CD4-positive, alpha-beta T cell treated with Interleukin-4 for 1 hour (primary cell): ENCODE measurements at places on chromosomes 12 and 14.

DNA sequence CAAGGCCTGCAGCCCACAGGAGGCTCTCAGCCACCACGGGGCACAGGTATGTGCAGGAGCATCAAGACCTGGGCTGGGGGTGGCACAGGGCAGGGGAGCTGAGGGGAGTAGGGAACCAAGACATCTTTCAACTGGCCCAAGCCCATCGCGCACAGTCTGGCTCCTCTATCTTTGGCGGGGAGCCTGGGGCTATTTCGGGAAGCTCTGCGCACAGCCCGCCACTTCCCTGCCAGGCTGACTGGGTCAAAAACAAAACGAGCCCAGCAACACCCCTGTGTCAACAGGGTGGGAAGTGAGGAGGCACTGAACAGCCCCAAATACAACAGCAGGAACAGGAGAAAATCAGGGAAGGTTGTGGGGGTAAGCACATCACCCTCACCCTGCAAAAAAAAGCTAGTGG lies 83.9 kb downstream of the ARL6IP4 start:
- no peak for DNase-seq

DNA sequence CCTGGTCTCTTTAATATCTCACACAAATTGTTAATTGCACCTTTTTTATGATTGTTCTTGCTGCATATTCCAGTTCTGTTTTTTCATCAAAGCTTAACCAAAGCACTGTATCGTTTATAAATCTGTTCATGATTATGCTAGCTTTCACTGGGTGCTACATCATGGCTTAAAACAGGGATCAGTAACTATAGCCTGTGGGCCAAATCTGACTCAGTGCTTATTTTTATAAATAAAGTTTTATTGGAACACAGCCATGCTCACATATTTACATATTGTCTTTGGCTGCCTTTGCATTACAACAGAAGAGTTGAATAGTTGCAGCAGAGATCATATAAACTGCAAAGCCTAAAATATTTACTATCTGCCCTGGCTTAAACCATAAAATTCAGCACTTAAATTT lies 183.4 kb upstream of the NRXN3 start:
- DNase-seq: no peak

GRCh38 chr14:56487090-56487667 lies 92.4 kb upstream of the TMEM260 start:
- DNase-seq: no peak

GRCh38 chr12:39605501-39605900 lies 14.1 kb downstream of the ABCD2 start:
- DNase-seq: no peak

DNA sequence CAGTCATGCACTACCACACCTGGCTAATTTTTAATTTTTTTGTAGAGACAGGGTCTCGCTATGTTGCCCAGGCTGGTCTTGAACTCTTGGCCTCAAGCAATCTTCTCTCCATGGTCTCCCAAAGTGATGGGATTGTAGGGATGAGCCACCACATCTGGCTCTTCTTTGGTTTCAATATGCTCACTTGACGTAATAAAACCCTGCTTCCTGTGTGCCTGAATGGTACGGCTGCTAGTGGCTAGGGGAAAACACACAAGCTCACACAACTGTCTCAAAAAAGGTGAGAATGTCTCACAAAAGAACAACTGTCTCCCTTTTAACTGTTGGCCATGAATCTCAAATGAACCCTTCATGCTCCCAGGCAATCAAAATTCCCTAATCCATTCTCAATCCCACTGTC lies 15.0 kb downstream of the C1S start:
- DNase-seq: no peak

DNA sequence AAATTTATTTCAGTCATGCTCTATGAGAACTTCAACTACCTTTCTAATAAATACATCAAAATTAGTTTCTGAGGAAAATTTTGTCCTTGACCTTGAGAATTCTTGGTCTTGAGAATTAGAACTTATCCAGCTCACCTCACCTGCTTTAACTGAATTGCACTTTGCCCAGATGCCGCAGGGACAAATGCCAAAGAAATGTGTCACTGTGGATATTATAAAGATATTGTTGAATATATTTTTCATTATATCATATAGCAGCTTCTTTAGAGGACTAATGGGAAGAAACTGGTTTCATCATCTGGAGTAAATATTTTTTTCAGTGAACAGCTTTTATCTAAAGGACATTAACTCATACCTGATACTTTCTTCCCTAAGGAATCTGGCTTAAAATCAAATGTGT lies 54.1 kb downstream of the LRP6 start:
- DNase-seq: no peak

- DNase-seq: no peak
These were observed 4.1 kb downstream of the SERPINA1 start for GRCh38 chr14:94384342-94384741.

GRCh38 chr14:93115069-93115820 lies 480 bp downstream of the ITPK1 start:
- peak; percentile 88 for DNase-seq

- DNase-seq: no peak
These were observed 146.8 kb downstream of the TMTC2 start for GRCh38 chr12:82833481-82833880.

- no peak for DNase-seq
These were observed 27.8 kb upstream of the NFYB start for GRCh38 chr12:104165801-104166200.

DNA sequence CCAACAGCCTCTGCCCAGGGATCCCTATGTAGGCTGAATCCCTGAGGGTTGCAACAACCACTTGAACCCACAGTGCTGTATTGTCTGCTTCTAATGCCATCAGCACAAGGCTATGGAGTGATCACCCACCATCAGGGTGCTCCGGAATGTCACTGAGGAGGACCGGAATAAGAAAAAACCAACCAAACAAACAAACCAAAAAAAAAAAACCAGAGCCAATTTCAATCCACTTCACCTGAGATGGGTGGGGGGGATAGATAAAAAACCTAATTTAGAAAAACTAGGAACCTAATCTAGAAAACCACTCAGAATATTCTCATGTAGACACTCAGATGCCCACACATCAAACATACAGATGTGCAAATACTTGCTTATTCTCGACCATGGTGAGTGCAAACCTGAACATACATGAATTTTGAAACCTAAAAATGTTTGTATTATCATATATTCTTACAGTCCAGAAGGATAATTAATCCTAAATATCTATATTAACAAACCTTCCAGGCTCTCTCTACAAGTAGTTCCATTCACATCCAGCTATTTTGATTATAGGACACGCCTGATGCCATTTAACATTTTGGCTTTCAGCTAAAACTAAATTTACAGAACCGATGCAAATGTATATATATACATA lies 3.7 kb downstream of the TBX5 start:
- DNase-seq: no peak

DNA sequence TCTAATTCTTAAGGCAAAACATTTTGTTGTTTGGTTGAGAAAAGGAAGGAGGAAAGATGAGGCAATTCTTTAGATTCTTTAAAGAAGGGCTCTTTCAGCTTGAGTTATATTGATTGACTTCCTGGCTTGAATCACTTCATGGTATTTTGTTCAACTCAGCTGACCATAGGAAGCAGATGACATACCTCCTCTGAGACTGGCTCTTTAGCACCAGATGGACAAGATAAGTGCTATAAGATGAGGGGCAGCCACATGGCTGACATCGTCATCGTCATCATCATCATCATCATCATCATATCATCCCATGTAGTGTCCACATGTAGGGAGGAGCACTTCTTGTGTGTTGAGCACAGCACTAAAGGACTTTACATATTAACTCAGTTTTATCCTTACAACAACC lies 81.3 kb downstream of the SSPN start:
- no peak for DNase-seq
